ENCODE measurements at places on chromosomes 2 and 18. TPM values are rescaled to one million over a fixed set of nuclear protein-coding genes. Genes with fewer than 3 reads are reported as not detected.

The UGT1A10 gene
- not detected for polyA plus RNA-seq

The MPP4 gene
- polyA plus RNA-seq, result not detected

The SLC4A3 gene
- 42.9 TPM for polyA plus RNA-seq

The SOWAHC gene
- polyA plus RNA-seq, result 8.5 TPM

The PRKRA gene
- 89.6 TPM for polyA plus RNA-seq

The NEU4 gene
- 1.6 TPM for polyA plus RNA-seq

The HOXD8 gene
- not detected for polyA plus RNA-seq

The EXOC6B gene
- polyA plus RNA-seq, result 17.0 TPM
